ENCODE measurements at places on chromosomes 7 and 10.
A peak's percentile ranks its signal among the peaks of the same experiment; 100 is the strongest.

DNA sequence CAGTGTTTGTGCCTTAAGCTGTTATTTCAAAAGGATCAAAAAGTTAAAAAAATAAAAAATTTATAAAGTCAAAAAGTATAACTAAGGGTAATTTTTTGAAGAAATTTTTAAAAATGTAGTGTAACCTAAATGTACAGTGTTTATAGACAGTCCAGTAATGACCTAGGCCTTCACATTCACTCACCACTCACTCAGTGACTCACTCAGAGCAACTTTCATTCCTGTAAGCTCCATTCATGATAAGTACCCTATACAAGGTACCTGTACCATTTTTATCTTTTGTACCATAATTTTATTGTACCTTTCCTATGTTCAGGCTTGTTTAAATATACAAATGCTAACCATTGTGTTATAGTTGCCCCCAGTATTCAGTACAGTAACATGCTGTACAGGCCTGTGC, 21.5 kb downstream of the DNAJC9 start:
- no peak for DNase-seq

DNA sequence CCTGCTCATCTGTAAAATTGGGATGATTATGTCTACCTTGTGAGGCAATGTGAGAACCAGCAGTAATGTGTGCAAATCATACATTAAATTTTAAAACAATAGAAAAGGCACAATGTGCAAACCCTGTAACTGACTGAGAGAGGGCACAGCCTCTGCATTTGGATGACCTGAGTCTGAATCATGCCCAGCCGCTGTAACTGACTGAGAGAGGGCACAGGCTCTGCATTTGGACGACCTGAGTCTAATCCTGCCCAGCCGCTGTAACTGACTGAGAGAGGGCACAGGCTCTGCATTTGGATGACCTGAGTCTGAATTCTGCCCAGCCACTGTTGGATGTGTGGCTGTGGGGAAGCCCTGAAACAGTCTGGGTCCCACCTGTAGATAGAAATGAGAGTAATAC, 351.5 kb upstream of the SHH start:
- DNase-seq: no peak

DNA sequence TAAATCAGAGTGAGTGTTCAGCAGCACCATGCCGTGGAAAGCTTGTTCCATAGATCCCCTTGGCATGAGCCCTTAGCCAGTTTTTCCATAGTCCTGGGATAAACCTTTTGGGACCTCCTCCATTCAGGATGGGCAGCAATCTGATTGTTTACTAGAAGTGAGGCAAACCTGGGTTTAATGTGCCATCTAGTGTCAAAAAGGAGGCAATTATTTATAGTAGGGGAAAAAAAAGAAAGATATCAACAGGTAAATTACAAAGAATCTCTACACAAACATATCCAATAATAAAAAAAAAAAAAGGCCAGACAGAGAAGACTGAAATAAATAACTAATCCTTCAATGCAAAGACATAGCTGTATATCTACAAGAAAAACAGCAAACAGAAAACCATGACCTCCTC, 229.0 kb upstream of the STK17A start:
- DNase-seq: no peak

GRCh38 chr7:45978010-45978681, 57.1 kb upstream of the IGFBP3 start:
- DNase-seq: no peak

DNA sequence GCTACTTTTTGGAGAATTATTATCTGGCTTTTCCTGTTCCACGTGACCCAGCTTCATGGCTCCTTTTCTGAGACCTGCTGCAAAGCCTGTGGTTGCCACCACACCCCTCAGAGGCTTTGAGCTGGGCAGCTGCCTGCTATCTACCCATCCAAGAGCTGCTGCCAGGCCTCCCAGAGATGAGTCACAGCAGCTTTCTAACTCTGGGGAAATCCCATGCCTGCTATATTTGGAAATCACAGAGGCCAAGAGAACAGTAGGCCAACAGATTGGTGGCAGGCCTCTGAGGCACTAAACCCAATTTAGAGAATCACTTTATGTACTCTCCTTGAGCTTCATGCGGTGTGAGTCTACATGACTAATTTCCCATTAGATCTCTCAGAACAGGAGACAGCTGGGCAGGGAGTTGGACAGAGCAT, 35.2 kb downstream of the SGCE start:
- DNase-seq: peak; percentile 86

DNA sequence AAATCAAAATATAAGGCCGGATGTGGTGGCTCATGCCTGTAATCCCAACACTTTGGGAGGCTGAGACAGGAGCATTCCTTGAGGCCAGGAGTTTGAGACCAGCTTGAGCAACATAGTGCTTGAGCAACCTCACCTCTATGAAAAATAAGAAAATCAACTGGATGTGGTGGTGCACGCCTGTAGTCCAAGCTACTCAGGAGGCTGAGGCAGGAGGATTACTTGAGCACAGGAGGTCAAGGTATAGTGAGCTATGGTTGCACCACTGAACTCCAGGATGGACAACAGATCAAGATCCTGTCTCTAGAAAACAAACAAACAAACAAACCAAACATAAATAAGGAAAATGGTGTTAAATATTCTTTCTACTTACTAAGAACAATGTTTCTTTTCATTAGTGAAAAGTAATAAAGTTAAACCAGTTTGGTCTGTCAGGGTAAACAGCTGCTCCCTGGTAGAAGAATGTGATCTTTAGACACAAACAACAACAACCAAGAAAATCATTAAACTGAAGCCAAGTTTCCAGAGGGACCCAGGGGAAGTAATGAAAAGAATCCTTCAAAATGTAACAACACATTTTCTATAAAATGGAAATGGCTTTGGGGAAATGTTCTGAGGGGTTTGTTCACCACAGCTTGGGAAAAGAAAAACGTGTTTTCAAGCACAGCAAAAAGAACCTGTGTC, 17.5 kb upstream of the BAG3 start:
- DNase-seq: no peak
